AG10803 (cell line): ENCODE measurements at places on chromosomes 4 and X.

- DNase-seq = peak; percentile 45
Observed at GRCh38 chr4:10023806-10024205, 2.5 kb upstream of the SLC2A9 start.

DNA sequence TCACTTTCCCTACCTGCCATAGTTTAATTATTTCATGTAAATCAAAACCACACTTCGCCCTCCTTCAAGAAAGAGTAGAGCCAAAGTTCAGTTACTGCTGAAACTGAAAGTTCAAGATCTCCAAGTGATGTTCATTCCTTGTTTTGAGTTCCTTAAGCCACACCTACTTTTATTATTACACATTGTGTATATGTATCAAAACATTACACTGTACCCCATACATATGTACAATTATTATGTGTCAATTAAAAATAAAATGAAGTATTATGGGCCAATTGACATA is 892.3 kb upstream of the NDST4 start:
- DNase-seq = no peak

DNA sequence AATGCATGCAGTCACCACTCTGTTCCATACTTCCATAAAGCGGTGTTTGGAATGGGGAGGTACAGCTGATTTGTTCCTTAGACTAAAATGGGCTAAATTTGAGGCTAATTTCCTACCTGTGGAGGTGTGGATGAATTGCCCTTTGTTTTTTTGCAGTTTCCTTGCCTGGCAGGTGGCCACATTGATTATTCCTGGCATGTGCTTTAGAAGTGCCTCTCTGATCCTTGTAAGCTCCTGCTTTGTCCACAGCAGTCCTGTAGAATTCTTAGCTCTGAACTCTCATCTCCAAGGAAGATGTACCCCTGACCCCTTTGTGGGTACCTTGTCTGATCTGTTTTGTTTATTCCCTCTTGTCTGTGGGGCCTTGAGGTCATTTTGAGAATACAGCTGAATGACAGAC is 136.8 kb downstream of the ADGRL3 start:
- no peak for DNase-seq

GRCh38 chr4:112144546-112145325 is 518 bp upstream of the FAM241A start:
- no peak for DNase-seq

DNA sequence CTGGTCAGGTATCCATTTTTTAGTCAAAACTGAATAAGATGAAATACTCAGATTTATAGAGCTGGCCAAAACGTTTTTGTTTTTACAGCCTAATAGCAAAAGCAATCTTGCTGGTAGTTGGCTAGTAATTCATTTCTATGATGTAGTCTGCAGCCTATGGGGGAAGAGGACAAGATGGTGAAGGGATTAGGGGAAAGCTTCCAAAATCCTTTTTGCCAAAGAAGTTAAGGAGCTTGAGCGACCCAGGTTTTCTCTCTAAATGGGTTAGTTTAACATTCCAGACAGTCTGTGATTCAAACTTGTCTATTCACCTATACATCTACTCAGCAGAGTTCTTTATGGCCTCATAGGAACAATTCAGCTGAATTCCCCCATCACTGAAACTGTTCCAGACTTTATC is 89.8 kb upstream of the SPRY1 start:
- no peak for DNase-seq

GRCh38 chr4:94819371-94820168 is 61.8 kb downstream of the BMPR1B start:
- no peak for DNase-seq

- no peak for DNase-seq
Observed at GRCh38 chr4:4376074-4376473, 10.8 kb upstream of the NSG1 start.

- DNase-seq = no peak
Observed at GRCh38 chr4:10207116-10207515, 90.5 kb upstream of the WDR1 start.

GRCh38 chr4:125317525-125317877 is 2.7 kb downstream of the FAT4 start:
- DNase-seq = peak; percentile 56

DNA sequence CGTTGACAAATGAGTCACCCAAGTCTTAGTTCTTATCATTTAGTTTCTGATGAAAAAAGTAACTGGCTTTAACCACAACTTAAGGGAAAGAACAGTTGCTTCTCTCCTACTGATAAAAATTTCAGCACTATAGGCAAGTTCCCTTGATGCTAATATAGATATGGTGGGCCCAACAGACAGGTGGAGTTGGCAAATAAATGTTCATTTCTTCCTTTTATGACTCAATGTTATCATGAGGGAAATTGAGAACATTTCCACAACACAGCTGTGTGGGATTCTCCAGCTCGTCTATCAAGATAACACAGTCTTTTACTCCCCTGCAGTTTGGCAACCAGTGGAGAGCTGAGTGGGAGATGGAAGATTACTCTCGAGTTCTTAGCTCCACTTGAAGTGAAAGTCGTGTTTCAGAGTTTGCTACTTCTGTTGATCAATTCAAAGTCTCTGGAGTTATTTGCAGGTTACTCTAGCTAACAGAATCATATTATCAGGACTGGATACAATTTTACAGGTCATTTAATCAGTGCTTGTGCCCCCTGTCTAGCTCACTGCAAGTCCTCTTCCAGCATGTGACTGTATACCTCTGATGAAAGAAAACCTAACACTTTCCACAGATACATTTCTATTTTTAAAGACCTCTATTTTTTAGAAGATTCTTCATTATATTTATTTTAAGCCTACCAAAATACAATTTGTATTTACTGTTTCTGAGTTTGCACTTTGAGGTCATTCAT is 270.6 kb upstream of the GK2 start:
- DNase-seq = no peak

DNA sequence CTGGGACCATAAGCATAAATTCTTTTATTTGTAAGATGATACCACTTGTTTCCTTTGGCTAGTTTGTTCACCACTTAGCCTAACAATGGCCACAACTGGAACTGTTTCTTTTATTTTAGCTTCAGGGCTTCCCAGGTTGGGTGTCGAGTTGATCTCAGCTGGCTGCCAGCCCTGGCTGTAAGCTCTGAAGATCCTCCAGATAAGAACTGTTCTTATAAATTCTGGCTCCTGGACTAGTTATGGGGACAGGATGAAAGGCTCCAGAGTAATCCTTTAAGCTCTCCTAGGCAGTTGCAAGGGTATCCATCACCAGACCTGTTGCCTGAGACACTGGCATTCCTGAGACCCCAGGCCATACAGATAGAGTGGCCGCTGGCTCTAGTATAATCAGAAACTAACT is 129.4 kb upstream of the ACSL4 start:
- no peak for DNase-seq

DNA sequence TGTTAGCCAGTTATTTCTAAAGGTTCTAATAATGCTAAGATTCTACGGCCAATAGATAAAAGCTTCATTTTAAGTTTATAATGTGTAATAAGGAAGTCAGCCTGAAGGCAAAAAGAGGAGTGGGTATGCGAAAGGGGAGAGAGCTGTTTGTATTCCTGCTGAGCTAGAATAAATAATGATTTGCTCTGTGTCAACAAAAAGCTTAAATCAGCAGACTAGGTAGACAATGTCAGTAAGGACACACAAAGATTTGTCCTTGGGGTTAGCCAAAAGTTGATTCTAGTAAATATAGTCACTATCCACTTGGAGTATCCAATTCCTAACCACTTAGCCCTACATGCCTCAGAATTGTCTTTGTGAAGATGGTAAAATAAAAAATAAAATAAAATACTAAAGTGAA is 90.3 kb upstream of the GRIA3 start:
- DNase-seq = no peak

DNA sequence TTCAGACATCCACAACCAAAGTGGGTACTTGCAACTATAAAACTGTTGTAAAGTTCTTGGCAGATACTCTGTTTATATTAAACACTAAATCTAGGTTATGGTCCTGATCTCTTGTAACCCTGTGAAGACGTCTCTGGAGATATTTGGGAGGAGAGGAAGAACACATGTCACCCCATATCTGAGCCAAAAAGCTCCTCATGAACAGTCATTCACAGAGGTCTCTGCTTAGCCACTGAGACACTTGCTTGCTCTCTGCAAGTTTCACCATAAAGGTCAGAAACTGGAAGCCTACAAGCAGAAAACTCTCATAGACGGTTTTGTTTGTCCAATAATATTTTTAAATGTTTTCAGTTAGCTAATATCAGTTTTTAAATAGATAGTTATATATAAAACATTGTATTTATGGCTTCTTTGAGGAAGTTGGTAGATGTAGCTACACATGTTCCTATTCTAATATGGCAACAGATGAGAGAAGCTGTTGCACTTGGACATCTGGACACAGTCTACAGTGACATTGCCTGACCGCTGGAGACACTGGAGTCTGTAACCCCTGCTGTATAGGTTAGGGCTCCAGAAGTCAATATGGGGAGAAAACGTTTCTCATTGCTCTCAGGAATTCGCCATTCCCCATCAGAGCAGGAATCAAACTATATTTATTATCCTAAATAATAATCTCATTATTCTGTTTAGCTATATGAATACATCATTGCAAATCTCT is 73.6 kb downstream of the C4orf46 start:
- DNase-seq = no peak

DNA sequence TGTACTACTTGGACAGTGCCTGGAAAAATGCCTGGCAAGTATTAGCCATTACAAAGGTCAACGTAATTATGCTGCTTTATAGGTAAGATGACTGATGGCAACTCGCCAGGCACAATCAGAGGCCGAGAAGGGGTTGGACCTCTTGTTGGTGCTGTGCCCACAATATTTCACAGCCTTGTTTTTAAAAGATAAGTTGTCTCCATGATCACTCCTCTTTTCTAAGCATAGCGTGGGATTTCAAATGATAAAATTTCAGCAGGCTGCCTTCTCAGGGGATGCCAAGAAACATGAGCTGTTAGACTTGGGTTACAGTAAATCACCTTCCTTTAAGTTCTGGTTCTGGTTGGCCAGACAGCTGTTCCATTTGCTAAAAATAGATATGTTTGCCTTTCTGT is 26.9 kb downstream of the HOPX start:
- DNase-seq = no peak

GRCh38 chr4:25818371-25818871 is 44.4 kb downstream of the SEL1L3 start:
- peak; percentile 43 for DNase-seq

DNA sequence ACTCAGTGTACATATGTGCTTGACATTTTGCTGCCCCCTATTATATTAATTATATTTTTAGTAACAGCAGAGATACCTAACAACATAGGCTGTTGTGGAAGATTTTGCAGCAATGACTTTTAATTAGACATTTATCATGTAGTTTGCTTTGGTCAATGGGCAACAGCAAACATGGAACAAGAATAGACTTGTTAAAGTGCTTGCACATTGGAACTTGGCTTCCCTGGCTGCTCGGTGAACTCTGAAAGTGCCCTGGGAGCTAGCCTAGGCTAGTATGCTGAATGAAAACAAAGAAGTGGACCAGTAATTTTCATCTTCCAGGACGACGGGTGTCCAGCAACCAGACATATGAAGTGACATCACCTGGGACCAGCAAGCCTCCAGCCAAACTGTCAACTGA is 1157.1 kb downstream of the ARAP2 start:
- no peak for DNase-seq

GRCh38 chrX:41588271-41588670 is 100.5 kb upstream of the GPR34 start:
- DNase-seq = no peak

- no peak for DNase-seq
Observed at GRCh38 chr4:47784222-47784621, 53.6 kb downstream of the CORIN start.
